ENCODE measurements at places on chromosomes 4 and X.

- no peak for DNase-seq
These were observed 76.5 kb downstream of the STIM2 start for GRCh38 chr4:26937139-26937538.

GRCh38 chrX:40878766-40879165, 143.4 kb upstream of the MED14 start:
- no peak for DNase-seq

- DNase-seq, result no peak
These were observed 9.9 kb downstream of the CASK start for GRCh38 chrX:41913476-41913875.

DNA sequence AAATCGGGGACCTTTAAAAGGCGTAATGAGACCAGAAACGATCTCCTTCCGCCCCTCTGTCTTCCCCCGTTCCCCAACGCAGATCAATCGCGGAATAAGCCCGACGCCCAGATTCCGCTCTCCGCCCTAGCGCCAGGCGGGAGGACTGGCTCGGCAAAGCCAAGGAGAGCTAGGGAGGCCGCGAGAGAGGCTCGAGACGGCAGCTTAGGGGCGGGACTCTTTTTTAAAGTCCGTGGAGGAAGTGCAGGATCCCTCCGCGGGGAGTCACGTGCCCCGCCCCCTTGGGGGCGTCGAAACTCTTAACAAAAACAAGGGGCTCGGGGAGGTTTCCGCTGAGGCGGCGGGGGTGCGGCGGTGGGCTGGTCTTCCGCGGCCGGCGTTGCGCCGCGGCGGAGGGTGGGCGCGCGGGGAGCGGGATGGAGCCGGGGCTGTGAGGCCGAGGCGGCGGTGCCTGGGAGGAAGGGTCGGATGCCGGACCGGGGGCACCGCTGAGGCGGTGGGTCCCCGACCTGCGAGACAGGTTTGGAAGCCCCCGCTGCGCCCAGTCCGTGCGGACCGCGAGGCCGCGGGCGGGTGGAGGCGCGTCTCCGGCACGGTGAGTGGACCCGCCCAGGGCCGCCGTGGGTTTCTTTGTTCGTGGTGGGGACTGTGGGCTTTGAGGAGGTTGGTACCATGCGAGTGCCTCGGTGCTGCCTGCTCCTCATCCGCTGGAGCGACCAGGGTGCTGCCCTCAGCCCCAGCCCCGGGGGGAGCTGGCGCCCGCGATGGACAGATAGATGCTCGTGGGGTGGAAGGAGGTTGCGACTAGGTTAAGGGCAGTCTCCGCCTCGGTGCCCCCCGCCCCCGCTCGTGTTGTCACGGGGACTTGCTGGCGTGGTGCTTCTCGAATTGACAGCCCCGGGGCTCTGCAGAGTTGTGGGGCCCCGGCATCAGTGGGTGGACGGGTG, at the start of gene CCNG2:
Gene CCNG2 (plus strand): TSS at position 296 of the 947 bp plus-strand sequence. CDS start 1,326 bp downstream, outside the sequence.
- peak; percentile 76 for DNase-seq

- no peak for DNase-seq
These were observed 28.5 kb upstream of the PTPN13 start for GRCh38 chr4:86565651-86566050.

GRCh38 chr4:56077676-56078075, 128.9 kb downstream of the CEP135 start:
- DNase-seq, result no peak

GRCh38 chr4:89563431-89563830, 255.8 kb upstream of the GPRIN3 start:
- no peak for DNase-seq

GRCh38 chr4:8090312-8090711, 68.3 kb downstream of the ABLIM2 start:
- no peak for DNase-seq

DNA sequence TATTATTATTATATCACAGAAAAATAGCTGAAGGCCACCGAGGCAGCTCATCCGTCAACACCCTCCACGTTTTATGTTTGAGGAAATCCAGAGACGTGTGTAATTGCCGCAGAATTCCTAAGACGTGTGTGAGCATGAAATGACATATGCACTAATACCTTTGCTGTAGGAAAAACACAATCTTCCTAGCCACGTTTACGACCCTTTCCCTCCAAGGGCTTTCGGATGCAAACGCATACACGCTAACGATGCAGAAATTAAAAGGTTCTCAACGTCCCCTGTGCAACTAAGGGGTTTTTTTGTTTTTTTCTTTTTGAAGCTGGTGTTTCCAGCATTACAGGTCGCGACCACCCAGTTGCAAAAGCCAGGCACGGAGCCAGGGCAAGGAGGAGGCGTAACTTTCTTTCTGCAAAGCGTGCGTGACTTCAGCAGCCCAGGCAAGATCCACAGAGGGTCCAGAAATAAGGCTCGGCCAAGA, 33.8 kb downstream of the CRLF2 start:
- DNase-seq, result no peak

DNA sequence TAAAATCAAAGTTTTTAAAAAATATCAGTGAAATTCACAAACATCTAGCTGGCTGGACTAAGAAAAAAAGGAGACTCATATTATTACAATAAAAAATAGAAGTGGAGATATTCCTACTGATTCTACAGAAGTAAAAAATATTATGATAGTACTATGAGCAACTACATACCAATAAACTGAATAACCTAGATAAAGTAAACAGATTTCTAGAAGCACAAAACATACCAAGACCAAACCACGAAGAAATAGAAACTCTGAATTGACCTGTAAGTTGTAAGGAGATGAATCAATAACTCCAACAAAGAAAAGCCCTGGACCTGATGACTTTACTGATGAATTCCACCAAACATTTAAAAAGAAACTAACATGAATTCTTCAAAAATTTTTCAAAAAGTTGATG, 867.3 kb downstream of the PCDH18 start:
- no peak for DNase-seq

DNA sequence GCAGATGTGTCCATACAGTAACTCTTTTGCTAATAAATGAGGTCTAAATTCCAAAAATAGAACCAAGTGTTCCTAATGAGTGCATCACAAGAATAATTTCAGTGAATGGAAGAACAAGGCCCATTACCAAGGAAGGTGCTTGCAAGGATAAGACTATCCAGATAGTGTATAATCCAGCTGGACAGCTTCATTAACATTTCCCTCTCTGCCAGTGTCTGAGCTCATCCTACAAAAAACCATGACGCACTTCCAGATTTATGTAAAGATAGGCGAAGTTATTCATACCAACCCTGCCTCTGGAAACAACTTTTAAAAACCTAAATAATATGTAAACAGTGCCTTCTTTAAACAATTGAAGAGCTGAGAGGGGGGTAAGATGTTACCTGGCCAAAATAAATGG, 177.9 kb upstream of the STK26 start:
- no peak for DNase-seq

DNA sequence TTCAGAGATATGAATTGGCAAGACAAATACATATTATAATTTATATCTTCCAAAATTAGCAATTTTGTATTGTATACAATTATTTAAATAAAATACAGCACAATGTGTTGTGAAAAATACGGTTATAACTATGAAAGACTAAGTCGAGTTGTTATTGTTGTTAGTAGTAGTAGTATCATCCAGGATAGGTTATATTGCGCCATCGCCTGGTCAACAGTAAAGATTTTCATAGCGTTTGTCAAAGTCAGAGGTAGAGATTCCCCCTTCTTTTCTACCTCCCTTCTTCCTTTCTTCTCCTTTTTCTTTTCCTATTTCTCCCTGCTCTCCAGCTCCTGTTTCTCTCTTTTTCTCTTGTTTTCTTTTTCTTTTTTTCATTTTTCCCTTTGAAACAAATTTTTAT, 499.1 kb upstream of the EPHA5 start:
- DNase-seq, result no peak

DNA sequence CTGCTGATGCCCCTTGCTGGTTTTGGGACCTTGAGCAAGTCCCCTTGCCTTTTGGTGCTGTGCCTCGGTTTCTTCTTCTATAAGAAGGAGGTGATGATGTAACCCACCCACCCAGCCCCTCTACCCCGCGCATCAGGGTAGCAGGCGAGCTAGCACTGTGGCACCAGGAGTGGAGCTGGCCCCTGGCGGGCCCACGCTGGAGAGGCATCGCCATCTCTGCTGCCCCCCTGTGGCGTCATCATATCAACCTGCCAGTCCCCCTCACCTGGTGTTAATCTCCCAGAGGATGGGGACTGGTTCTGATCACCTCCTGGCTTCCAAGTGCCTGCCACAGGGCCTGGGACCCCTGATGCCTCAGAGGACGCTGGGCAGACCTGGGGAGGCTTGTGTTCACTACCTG, 6.3 kb upstream of the SORCS2 start:
- DNase-seq, result no peak

DNA sequence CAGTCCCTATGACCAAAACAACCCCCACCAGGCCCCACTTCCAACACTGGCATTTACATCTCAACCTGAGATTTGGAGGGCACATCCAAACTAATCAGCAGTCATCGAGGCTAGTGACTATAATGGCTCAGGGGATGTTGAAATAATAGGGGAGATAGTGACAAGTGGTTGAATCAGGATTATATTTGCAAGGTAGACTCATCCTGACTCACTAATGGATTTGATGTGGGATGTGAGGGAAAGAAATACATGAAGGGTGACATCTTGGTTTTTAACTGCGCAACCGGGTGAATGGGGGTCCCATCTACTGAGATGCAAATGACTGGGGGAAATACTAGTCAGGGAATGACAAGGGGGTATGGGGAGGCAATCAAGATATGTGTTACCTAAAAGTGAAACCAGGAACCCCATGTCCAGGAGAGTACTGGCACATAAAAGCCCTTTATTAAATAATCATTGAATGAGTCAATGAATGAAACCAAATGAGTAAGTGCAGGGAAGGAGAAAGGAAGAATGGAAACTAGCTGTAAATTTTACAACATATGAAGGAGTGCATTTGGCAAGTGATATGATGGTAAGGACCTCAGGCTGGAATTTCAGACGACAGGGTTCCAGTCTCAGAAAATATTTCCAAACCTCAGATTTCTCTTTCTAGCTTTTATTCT, 78.3 kb downstream of the PARM1 start:
- no peak for DNase-seq

DNA sequence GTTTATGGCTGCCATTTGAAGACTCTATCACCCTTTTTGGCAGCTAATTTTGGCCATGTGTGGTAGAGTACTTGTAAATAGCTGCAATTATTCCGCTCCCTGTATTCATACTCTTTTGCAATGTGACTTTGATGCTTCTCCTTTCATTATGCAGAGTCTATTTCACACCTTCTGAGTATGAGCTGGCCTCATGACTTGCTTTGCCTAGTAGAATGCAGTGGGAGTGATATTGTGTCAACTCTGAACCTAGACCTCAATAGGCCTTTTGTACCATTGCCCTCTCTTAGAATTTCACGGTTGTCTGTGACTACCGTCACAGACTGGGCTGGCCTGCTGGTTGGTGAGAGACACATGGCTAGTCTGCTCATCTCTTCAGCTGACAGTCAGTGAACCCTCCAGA, 118.8 kb downstream of the DDIT4L start:
- no peak for DNase-seq
